ENCODE measurements at places on chromosomes 11 and 22.

GRCh38 chr11:118690553-118691304 lies 11.3 kb upstream of the TREH start:
- DNase-seq = no peak

DNA sequence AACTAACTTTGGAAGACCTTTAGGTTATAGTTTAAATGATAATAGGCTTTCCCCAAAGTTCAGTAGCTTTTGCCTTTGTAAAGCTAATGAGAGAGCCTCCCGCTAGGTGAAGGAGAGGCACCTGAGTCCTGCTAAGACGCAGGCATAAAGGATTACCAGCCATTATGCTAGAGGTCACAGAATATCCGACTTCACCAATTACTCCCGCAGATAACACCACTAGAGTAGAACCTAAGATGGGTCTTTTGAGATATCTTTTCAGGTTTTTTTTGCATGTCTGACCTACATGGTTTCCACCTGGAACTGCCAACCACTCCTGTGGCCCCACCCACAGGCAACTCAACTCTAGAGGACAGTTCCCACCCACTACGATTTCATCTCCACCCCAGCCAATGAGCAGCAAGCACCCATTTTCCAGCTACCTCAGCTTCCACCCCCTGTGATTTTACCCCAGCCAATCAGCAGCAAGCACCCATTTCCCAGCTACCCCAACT lies 314.3 kb downstream of the BRD1 start:
- no peak for DNase-seq

DNA sequence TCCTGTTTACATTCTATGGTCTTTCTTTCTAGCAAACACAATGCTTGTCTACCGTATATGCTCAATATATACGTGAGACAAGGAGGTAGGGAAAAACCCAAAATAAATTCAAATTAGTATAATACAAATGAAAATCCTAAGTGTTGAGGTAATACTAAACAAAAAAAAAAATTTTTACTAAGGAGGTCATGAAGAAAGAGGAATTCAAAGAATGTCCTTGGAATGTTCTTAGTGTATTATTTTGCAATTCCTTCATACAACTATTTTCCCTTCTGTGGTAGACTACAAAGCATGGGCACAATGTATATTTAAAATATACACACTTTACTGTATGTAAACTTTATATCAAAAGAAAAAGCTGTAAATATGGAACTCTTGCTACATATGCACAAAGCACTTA lies 36.4 kb downstream of the PIK3C2A start:
- DNase-seq = no peak

DNA sequence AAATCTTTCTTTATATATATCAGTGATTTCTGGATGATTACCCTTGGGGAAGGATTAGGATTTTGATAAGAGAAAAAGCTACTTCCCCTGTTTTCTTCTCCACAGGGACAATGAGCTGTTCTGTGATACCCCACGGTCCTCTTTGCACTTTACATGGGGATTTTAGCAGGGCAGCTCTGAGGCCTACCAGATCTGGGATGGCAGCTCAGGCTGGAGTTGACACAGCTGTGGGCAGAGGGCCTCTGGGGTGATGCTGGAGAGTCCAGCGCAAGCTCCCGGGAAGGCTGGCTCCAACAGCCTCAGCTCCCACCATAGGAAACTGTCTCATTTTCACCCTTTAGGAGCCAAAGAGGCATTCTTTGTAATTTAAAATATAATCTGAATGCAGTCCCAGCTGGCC lies 383.8 kb upstream of the NARS2 start:
- DNase-seq = no peak

DNA sequence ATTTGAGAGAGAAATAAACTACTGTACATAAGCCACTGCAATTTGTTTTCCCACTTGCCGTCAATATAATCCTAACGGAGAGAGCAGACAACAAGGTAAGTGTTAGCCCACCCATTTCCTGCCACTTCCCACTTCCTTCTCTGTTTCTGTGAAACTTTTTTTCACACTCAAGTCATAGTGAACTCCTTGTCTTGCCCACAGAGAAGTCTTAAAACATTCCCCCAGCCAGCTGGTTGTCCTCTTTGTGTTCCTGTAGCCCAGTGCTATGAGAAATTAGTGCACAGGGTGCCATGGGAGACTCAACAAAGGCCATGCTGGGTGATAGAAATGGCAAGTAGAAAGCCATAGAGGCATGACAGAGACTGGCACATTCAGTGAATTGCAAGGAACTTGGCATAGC lies 208.6 kb downstream of the BLID start:
- DNase-seq = no peak

GRCh38 chr22:17190702-17191101 lies 28.5 kb downstream of the ADA2 start:
- no peak for DNase-seq

- DNase-seq = no peak
Observed at GRCh38 chr22:44532552-44532951, 34.5 kb upstream of the RTL6 start.

- no peak for DNase-seq
Observed at GRCh38 chr11:97938789-97939188, 1082.0 kb upstream of the CNTN5 start.

DNA sequence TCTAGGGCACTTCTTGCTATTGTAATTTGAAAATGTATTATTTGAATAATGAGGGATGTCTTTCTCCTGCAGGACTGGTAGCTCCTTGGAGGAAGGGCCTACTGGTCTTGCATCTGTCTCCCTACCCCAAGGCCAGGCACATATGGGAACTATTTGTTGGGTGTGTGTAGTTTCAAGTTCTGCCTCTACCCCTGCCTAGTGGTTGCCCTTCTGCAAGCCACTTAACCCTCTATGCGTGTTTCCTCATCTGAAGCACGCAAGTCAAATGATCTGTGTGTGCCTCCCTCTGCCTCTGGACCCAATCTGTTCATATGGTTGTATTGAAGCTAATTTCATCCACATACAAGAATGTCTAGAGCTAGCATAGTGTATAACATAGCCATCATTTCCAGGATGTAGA lies 67.0 kb downstream of the WNT11 start:
- DNase-seq = no peak

DNA sequence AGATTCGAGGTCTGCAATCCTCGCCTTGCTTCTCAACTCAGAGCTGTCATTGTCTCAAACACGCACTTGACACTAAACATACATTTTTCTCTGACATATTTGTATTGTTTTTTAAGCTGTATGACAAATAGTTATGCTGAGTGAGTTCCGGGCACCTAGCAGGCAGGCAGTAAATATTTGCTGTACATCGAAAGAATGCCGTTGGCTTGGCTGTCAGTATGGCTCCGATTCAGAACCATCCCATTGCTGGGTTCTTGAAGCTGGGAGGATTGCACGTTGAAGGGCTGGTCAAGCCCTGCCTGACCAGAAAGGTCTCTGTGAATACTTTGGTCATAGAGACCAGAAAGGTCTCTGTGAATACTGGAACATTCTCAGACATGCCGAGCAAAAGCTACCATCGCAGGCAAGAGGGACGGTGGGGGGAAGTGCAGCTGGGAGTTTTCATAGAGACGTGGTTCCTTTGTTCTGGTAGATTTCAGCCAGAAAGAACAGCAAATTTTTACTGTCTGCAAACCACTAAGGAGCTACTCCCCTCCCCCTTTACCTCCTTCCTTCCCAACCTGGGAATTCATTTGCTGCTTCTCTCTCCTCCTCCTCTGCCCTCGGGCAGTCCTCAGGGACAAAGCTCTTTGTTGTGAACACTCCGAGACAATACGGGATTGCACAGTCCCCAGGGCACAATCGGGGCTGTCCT lies 202.2 kb upstream of the SORL1-AS1 start:
- DNase-seq = no peak

- DNase-seq = no peak
Observed at GRCh38 chr11:57663975-57664374, 3.9 kb upstream of the ZDHHC5 start.

DNA sequence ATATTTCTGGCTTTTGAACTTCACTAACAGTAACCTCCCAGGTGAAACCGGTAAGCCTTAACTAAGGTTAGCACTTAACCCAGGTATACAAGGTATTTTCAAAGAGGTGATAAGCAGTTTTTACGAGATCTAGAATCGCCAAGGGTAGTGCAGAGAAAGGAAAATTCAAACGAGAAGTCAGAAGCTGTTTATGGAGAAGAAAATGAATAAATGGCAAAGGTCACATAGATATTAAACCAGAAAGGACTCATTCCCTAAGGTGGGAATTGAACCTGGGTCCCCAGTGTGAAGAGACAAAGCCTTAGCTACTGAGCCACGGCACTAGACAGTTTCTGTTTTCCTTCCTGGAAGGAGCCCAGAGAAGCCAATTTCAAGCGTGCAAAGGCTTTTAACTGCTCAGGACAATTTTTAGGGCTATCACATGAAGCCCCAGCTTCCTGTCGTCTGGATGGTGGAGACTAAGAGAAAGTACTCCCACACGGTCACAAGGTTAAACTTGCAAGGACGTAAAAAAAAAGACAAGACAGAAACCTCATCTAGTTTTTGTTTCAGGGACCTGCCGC lies 5.7 kb upstream of the C1QTNF6 start:
- DNase-seq = no peak

DNA sequence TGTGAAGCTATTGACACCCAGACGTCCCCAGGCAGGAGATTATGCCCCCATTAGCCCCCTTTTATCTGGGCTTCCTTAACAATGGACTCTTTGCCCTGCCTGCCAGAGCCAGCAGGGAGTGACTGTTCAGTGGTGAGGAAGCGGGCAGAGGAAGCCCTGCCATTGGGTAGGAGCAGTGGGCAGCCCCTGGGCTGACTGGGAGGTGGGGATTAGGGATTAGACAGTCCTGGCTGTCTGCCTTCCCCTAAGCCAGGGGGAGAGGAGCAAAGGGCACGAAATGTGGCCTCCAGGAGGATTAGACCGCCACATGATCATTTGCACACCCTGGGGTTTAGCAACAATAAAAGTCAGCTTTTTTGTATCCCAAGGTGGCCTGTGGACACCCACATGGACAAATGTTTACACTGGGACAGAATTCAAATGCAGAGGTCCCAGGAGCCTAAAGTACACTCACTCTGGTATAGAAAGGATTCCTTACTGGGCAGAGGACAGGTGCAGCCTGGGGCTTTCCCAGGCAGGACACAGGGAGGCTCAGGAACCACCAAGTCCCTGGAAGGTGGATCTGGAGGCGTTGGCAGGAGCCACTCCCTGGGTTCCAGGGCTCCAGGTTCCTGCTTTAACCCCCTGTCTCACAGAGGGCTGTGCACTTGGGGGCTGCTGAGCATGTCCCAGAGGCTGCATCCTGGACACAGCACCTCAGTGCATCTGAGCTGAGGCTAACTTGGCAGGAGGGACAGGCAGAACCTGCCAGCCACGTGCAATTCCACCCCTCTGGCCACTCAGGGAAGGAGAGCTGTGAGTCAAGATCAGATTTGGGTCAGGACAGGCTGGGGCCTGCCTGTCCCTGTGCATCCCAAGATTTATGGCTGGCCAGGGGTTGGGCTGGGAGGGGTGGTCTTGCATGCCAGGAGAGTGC lies 2.1 kb downstream of the PNPLA3 start:
- DNase-seq = no peak

DNA sequence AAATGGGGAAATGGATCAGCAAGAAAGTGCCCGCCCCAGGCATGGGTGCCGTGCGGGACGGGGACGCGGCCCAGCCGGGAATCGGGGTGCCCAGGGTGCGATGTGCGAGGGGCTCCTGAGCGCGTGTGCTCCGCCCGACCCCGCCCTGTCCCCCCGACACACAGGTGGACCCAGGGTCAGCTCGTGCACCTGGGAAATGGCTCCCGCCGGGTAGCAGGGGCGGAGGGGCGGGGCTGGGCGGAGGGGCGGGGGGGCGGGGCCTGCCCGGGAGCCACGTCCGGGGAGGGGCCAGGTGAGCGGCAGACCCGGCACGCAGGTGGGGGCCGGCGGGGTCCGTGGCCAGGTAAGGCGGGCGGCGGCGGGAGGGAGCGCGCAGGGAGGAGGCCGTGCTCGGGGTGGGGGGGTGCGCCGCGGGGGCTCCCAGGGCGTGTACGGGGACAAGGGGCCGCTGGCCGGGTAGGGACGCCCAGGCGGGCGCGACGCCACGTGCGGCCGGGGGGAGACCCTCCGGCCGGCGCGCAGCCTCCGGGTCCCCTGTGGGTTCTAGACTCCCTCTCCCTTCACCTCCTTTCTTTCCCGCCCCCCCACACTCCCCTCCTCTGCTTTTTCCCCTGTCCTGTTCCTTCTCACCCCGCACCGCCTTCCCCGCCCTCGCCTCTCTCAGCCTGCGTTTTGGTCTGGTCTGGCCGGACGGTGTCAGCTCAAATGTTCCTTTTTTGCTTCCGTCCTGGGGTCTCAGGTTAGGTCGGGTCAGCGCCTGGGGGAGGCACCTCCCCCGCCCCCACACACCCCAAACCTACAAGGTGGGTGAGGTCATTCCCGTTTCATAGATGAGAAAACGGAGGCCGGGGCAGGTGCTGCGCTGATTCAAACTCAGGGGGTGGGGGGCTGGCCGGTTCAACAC lies at the start of gene ARHGAP8:
TSS of gene ARHGAP8 (plus strand) at position 291 of the 904 bp plus-strand sequence. CDS start 33,953 bp downstream, outside the sequence.
- no peak for DNase-seq

DNA sequence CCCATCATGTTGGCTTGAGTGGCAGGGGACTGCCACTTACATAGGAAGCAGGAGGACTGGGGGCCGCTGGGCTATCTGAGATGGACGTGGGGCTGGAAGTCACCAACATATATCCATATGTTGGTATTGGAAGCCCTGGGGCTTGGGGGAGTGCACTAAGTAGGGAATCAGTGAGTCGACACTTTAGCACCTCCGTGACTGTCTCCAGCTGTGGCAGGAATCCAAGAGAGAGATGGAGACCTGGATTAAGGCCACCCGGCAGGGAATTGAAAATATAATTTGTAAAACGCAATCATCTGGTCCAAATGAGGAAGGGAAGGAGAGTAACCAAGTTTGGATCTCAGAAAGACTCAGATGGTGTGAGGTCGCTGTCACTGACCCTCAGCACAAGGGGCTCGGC lies 68.4 kb downstream of the ELFN2 start:
- DNase-seq = no peak

DNA sequence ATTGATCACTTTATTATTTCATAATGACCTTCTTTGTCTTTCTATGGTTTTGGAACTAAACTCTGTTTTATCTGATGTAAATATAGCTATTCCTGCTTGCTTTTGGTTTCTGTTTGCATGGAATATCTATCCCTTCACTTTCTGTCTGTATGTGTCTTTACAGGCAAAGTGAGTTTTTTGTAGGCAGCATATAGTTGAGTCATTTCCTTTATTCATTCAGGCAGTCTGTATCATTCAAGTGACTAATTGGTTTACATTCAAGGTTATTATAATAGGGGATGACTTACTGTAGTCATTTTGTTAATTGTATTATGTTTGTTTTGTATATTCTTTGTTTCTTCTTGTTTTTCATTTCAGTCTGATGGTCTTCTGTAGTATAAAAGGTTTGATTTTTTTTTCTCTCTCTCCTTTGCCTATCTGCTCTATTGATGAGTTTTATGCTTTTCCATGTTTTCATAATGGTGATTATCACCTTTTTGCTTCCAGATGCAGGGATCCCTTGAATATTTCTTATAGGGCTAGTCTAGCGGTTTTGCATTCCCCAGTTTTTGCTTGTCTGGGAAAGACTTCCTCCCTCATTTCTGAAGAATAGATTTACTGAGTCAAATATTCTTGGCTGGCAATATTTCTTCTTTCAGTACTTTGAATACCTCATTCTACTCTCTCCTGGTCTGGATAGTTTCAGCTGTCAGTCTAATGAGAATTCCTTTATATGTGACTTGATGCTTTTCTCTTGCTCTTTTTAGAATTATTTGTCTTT lies 50.4 kb downstream of the GDPD4 start:
- DNase-seq = no peak

- DNase-seq = no peak
Observed at GRCh38 chr11:121004206-121004840, 19.6 kb upstream of the TBCEL start.
